GM10248 (cell line): ENCODE measurements at places on chromosomes 1 and 21.

DNA sequence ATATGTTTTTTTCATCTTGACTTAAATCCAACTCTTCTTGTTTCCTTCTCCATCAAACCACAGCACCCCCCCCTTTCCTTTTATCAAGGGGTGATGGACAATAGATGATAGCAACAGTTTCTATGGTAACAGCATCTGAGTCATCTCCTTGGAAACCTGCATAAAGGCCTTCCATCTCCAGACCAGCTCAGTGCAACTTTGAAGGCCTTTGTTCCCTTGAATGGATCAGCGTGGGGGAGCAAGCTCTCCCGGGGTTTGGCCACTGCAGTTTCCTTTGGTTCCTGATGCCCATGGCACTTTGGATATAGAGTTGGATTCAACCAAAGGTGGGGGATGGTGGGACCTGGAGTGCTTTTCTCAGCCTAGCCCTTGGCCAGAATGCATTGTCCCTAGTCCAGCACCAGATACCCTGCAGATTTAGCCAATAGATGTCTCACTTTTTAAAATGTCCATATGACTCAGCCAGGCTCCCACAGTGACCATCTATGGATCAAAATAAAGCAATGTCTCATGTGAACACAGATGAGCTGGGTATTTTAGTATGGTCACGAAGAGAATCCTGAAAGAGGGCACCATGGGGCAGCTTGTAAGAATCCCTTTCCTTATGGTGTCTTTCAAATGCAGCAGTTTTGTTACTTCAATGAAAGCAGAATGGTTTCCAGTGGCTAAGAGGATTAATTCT, 127.7 kb downstream of the SPATA46 start:
- DNase-seq: no peak

GRCh38 chr1:6523566-6523965, 30.7 kb downstream of the NOL9 start:
- no peak for DNase-seq

- DNase-seq: peak; percentile 93
Measured at GRCh38 chr1:6489799-6490180, 1.7 kb downstream of the PLEKHG5 start.

DNA sequence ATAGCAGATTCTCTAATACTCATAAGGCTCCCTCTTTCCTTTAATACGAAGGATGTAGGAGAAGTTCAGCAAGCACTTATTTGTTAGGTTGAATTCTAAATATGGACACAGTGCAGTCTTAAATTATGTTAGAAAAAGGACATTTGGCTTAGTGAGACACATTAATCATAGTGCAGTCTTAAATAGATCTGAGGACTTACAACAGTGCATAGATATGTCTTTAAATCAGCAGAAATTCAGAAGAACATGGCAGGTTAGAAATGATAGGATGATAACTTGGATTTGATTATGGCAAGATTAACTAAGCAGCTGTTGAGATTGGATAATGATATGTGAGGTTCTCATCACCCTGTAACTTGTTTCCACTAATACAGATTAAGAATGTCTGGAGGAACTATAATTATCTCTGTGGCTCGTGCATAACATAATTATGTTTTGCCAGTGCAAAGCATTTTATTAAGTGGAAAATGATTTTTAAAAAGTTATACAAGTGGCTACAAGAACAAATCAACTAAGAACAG, 485.9 kb downstream of the USP25 start:
- DNase-seq: no peak

DNA sequence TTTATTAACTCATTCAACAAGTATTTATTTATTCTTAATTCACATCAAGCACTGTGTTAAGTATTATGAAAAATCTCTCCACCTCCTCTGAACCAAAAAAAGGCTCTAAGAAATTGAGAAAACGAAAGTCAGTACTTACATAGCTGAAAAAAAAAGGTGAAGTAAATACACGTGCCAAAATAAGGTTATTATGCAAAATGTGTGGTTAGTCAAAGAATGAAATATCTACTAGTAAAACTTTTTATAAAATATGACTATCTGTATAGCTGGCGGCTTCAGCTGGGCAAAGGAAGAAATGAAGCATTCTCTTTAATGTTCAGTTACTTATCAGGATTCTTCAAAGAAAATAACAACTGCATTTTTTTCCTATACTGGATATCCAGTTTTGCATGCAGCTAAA, 35.5 kb upstream of the ASPM start:
- DNase-seq: peak; percentile 8

DNA sequence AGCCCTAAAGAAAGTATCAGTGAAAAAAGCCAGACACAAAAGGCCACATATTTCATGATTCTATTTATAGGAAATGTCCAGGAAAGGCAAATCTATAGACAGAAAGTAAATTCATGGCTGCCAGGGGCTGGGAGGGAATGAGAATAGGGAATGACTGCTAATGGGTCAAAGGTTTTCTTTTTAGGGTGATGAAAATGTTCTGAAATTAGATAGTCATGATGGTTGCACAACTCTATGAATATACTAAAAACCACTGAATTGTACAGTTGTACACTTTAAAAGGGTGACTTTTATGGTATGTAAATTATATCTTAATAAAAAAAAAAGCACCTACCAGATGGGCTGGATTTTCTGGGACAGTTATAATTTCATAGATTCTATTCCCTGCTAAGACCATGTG, 114.8 kb downstream of the CNIH3 start:
- DNase-seq: no peak

DNA sequence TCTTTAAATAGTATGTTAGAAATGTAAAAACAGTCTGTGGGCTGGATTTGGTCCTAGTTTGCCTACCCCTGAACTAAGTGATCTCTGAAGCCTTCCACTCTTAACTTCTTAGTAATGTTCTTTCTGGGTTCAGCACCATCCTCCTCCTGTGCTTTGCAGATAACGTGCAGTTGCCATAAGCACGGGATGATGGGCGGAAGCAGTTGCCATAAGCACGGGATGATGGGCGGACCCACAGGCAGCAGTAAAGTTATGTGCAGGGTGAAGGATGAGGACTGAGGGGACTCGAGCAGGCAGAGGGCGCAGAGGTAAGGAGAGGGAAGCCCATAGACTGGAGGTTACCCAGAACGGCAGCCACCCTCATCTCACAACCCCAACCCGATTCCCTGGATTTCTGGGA, 25.6 kb downstream of the GPA33 start:
- DNase-seq: no peak

DNA sequence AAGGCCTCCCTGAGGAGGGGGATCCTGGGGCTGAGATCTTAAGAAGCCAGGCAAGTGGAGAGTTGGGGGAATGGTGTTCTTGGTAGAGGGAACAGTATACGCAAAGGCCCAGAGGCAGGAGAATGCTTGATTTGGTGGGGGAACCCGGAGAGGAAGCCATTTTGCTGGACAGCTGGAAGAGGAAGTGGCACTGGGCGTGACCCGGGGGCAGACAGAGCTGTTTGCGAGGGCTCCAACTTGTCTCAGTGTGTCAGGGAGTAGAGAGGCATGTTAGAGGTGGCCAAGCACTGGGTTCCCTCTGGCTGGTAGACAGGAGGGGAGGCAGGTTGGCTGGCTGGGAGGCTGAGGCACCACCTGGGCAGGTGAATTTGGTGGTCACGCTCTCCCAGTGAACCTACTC, 96.3 kb upstream of the ACTL8 start:
- no peak for DNase-seq

- no peak for DNase-seq
Measured at GRCh38 chr1:92031281-92032110, 1.7 kb downstream of the EPHX4 start.

- DNase-seq: no peak
Measured at GRCh38 chr1:54883349-54884102, 3.5 kb downstream of the DHCR24 start.

DNA sequence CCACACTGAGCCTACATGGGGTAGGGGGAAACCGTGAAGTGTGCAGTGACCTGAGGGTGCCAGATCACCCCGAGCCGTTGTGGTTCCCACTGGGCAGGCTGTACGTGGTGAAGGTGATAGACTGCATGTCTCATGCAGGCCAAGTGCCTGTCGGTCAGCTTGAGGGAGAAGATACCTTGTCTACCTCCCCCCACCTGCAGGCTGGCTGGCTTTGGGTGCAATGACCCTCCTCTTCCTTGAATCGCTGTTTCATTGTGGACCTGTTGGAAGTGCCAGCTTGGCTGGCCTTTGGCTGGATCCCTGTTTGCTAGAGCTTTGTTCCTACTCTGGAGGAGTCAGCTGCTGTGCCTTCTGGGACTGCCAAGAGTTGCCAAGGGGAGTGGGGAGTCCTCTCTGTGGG, 92.5 kb downstream of the GALNT2 start:
- DNase-seq: no peak

DNA sequence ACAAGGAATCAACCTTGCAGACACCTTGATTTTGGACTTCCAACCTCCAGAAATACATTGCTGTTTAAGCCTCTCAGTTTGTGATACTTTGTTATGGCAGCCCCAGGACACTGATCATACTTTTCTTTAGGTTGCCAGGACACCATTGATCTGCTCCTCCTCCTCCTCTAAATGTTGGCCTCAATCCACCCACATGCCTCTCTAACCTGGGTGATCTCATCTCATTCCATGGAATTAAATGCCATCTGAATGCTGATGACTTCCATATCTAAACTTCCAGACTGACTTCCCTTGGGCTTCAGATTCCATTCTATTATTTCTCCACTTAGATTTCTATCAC, 7.4 kb upstream of the PPP1R15B start:
- DNase-seq: no peak

DNA sequence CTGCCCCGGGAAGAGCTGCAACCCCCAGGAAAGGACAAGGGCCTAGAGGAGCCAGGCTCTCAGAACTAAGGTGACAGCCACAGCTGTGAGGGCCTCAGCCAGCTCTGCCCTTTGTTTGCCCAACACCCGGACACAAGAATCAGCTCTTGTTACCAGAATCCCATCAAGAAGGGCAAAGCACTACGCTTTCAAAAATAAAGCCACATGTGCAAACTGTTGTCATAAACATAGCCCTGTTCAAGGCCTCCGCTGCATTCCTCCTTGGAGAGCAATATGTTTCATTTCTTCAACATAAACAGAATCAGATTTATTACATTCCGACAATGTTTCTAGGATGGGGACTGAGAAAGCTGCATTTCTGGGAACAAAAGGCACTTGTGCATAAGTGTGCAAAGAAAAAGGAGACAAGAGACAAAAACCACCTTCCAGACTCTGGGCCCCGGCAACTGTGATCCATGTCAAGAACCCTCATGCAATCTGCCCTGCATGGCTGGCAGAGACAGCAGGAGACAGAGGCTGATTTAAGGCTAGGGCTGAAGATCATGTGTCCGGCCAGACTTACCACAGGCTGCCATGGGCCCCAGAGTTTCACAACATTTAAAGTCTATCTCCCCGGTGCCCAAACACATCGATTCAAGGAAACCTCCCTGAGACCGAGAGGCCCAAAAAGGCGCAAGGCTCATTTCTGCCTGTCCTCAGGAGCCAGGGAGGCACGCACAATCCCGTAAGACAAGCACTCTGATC, 71.0 kb downstream of the SSBP3 start:
- no peak for DNase-seq

DNA sequence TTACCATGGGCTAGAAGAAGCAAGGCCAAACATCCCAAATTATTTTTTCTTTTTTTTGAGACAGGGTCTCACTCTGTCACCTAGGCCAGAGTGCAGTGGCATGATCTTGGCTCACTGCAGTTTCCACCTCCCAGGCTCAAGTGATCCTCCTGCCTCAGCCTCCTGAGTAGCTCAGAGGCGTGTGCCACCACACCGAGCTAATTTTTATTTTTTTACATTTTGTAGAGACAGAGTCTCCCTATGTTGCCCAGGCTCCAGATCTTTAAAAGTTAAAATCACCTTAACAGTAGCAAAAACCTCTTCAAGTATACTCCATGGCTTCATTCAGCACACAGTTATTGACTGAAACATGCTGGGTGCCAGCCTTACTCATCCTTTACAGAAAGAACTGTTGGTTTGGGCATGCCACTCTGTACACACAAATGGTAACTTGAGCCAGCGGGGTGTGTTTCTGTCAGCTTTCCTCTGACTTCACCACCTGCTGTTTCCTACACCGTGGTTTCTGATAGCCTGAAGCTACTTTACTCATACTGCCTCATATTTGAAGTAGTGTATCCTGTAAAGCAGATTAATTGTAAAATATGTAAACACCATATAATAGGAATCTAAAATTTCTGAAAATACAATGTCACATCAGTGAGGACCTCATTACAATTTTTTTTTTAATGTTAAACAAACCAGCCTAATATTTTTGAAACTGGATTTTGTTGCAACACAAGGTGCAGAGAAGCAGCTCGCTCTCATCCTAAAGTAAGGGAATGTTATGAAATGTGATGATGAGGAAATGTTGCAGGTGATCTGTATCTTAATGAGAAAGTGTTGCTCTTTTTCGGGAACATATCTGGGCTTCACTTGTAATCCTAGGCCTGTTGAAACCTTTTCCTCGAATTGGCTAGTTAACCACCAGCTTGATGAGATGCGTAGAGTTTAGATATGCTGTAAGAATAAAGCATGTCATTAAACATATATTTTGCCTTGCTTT, 113.9 kb downstream of the ATP5PO start:
- no peak for DNase-seq

DNA sequence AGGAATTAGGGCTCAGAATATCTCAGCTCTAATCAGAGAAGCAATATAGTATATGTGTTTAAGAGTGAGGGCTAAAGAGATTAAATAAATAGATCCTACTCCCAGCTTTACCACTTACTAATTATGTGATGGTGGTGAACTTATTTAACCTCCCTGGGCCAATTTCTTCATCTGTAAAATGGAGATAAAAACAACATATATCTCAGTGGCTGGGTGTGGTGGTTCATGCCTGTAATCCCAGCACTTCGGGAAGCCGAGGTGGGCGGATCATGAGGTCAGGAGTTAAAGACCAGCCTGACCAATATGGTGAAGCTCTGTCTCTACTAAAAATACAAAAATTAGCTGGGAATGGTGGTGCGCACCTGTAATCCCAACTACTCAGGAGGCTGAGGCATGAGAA, 135.2 kb downstream of the SLC44A5 start:
- no peak for DNase-seq

DNA sequence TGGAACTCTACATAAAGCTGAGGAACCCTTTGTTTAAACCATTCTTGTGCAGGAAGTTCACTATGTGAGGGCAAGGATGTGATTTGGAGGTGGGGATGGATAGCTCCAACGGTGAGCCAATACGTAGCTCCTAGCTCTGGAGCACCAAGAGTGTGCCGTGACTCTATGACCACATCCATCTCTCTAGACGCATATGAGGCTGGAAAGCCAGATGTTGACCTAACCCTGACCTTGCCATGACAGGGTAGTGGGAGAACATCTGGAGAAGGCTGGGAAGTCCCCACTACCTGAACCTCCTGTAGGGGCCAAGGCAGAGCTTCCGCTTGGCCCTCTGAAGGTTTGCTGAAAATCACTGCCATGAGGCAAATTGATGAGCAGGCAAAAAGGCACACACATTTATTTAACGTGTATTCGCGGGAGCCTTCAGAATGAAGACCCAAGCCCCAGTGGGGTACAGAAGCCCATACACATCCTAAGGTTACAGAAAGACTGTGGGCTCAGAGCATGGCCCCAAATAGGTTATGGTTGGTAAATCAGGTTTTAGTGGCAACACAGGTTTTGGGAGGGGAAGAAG, 43.4 kb downstream of the EIF2D start:
- DNase-seq: no peak

- peak; percentile 49 for DNase-seq
Measured at GRCh38 chr1:206506405-206507283, 687 bp upstream of the RASSF5 start.

GRCh38 chr1:115650961-115651360, 9.2 kb downstream of the VANGL1 start:
- no peak for DNase-seq

GRCh38 chr1:232273011-232273410, 356.9 kb downstream of the SIPA1L2 start:
- no peak for DNase-seq
